ENCODE measurements at places on chromosomes 16 and 17. TPM values are rescaled to one million over a fixed set of nuclear protein-coding genes. Genes with fewer than 3 reads are reported as not detected.
A peak's percentile ranks its signal among the peaks of the same experiment; 100 is the strongest.

GRCh38 chr16:49788986-49789385 is 66.9 kb downstream of the ZNF423 start:
- no peak for DNase-seq

DNA sequence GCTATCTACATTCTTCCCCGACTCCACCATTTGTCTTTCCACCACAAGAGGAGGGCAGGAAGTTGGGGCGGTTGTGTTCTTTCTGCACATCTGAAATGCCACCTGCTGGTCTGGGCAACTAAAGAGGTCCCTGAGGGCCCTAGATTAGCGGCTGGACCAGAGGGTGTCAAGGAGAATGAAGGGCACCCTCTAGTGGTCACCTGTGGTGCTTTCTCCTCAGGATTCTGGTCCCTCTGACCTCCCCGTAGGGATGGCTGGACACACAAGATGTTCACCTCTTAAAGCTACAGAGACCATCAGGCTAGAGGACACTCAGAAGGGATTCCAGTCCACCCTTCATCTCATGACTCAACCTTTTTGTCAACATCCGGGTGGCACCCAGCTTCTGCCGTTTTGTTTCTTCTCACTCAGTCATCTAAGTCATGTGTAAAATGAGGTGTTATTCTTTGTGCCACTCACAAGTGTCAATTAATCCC is 2.9 kb upstream of the SCIMP start:
- peak; percentile 49 for DNase-seq

- no peak for DNase-seq
Measured at GRCh38 chr17:46173153-46173552, 20.1 kb downstream of the KANSL1 start.

Gene CCL17
- not detected for total RNA-seq

- DNase-seq, result no peak
Measured at GRCh38 chr16:77711179-77711578, 11.1 kb upstream of the NUDT7 start.

DNA sequence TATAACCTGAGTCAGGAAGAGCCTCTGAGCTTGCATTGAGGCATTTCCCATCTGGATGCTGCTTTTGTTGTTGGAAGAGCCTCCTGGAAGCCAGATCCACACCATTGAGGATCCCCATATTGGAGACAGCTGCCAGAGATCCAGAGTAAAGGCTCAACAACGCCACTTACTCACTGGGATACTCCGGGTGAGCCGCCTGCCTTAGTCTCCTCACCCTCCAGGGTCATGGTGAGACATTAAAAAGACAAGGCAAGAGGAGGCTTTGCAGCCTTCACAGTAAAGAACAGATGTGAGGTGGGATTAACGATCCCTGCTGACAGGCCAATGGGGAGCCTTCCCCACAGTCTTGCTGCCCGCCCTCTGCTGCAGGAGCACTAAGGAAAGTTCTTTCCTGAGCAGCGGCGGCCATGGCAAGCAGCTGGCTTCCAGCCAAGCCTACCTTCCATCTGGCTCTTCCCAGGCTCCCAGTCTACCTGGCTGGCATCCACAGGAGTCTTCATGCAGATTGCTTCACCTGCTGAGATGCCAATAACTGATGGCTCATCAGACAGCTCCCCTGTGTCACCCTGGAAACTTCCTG is 198.5 kb downstream of the CYLD start:
- DNase-seq, result no peak

- DNase-seq, result no peak
Measured at GRCh38 chr17:50382931-50383330, 9.9 kb downstream of the EME1 start.

Gene KRT12
- total RNA-seq, result not detected

GRCh38 chr17:79810130-79811010 is 13.5 kb upstream of the CBX8 start:
- peak; percentile 79 for DNase-seq

DNA sequence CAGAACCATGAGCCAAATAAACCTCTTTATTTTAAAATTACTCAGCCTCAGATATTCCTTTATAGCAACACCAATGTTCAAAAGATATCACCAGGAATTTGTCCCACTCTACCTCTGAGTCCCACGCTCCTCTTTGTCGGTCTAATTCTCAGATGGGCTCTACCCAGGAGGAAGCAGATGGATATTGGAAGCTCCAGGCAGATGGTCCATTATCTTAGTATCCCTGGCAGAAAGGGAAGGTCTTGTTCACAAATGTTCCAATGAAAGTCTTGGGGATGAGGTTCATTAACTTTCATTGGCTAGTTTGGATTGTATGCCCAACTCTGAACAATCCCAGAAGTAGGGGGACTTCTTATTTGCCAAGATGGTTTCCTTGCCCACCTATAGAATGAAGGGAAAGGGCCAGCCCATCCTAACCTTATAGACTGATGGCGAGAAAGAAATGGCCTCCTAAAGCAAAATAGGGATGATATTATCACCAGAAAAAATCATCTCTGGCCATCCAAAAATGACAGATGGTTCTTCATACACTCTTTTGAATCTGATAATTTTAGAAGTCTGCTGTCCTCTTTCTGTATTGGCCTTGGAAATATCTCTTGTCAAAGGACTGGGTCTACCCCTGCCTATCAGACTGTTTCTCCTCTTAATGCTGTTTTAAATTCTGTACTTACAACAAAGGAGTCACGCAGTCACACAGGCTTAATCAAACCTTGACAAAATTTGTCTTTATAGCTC is 21.3 kb upstream of the ELAC2 start:
- DNase-seq, result no peak

DNA sequence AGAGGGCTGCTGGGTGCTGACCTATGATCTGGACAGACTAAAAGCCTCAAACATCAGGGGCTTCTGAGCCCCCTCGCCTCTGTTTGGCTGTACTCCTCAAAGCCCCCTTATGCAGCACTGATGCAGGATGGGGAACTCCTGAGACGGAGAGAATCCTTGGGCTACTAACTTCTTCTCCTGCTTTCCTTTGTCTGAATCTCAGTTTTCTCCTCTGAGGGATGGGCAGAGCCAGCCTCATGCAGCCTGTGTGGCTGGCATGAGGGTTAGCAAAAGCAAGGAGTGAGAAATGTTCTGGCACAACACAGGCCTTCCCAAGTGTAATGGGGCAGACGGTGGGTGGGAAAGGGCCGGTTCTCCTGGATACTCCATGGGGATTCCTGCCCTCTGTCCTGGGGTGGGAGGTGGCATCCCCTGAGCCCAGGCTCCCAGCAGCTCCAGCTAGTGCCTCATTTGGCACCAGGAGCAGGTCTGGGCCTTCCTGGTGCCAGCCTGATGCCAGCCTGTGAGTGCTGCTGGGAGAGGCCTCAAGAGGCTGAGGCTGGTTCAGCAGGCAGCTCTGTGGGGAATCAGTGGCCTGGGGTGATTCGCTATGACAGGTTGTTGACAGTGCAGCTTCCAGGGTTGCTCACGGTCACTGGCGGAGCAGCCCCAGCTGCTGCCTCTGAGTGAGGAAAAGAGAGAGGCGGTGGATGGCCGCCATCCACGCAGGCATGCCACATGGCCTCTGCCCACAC is 4.0 kb upstream of the BRD7 start:
- DNase-seq, result no peak

Gene LGALS9
- total RNA-seq, result not detected

DNA sequence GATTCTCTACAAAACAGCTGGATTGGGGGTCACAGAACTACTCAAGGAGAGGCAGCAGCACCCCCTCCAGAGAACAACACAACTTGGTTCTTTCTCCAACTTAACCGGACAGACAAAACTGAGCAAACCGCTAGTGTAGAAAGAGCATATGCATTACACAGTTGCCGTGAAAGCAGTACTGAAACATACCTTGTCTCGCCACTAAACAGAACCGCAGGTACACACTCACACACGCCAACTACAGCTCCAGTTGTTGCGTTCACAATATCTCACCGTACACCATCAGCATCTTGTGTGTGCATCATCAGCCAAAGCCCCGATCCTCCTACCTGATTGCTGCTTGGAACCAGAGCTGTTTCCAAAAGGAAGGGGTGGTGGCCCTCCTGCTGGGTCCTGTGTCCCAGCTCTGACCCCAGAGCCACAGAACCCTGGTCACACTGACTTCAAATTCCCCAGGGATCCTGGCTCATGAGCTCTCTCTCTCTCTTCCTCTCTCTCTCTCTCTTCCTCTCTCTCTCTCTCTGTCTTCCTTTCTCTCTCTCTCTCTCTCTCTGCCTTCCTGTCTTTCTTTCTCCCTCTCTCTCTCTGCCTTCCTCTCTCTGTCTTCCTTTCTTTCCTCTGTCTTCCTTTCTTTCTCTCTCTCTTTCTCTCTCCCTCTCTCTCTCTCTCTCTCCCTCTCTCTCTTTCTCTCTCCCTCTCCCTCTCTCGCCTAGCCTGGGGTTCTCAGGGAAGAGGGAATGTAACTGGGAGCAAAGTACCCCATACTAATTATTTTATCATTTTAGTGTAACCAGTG is 8.4 kb downstream of the PIMREG start:
- no peak for DNase-seq

DNA sequence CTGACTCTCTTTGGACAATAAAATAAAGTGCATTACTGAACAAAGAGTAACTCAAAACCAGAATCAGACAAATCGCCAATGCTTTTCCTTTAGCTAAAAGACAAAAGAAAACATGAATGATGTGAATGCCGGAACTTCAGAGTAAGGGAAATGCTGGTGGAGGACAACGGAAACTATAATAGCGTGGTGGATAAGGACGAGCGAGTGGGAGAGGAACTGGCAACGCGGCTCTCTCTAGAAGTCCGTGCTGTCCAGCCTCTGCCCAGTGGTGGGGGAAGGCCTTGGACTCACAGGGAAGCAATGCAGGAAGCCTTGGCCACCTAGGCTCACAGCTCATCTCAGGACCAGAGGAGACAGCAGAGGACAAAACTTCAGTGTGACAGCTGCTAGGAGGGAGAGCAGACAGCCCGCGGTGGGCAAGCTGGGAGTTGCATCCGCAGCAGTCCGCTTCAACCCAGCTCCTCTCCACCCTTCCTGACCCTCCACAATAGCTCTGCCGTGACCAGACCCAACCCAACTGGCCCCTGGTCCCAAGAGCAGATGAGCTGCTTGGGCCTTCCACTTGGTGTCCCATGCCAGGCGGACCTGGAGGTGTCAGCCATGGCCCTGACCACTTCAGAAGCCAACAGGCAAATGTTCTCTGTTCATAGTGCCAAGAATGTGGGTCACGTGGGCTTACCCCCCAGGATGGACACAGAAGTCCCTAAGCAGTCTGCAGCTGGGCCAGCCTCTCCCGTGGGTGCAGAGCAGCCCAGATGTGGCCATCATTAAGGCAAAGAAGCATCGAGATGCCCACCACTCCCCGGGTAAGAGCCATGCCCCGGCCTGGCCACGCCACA is 5.3 kb upstream of the FAAP100 start:
- DNase-seq, result no peak

GRCh38 chr16:63461248-63461841 is 1425.1 kb upstream of the CDH8 start:
- no peak for DNase-seq

Gene HIGD1B
- not detected for total RNA-seq

DNA sequence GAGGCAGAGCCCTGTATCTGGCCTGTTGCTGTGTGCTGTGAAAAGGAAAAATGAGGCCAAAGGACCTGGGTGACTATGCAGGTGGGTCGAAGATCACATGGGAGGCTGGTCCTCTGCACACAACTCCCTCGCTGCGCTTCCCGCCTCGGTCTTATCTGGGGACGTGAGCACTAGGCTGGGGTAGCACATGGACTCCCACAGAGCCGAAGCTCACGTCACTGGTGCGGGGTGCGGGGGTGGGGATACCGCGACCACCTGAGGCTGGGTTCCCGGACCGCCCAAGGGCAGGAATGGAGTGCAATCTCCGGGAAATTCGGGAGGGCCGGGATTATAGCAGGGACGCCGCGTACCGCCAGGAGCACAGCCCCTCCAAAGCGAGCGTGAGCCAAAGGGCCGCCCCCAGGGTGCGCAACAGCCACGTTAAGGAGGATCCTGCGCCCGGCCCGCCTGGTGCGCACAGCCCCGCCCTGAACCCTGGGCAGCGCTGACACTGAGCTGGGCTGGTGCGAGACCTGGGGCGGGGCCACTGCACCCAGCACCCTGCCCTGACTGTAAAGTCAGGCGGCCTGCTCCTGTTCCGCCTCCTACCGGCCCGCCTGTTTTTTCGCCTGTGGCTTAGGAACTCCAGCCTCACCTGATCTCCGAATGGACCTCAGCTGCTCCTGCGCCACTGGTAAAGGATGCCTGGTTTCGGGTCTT is 4.8 kb downstream of the MT1A start:
- DNase-seq, result no peak

Gene DOK4
- 5.6 TPM for total RNA-seq

Gene SRCIN1
- total RNA-seq, result not detected

GRCh38 chr16:81778861-81779535 is at the start of gene PLCG2:
PLCG2 (plus strand) TSS chr16:81779291; CDS start chr16:81785990, 6,699 bp downstream.
- DNase-seq, result no peak

- DNase-seq, result no peak
Measured at GRCh38 chr16:27464626-27465482, 62.9 kb downstream of the IL21R start.

- no peak for DNase-seq
Measured at GRCh38 chr17:80692931-80693467, 148.4 kb downstream of the RPTOR start.

GRCh38 chr16:25563700-25564099 is 128.1 kb upstream of the HS3ST4 start:
- DNase-seq, result no peak

Gene KRTAP4-5
- not detected for total RNA-seq

- DNase-seq, result no peak
Measured at GRCh38 chr16:50570808-50571598, 22.8 kb downstream of the NKD1 start.

DNA sequence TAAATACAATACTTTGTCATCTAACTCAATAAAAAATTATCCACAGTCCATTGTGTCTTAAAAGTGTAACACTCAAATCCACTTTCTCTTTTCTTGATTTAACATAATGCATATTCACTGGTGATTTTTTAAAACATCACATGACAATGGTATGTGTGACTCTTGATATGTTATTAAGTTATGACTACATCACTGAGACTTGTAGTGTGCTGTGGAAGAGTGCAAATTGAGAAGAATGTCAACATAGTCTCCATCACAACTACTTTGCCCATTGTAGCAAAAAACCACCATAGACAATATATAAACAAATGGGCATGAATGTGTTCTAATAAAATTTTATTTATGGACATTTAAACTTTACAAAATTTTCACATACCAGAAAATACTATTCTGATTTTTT is 380.7 kb upstream of the PMFBP1 start:
- no peak for DNase-seq

DNA sequence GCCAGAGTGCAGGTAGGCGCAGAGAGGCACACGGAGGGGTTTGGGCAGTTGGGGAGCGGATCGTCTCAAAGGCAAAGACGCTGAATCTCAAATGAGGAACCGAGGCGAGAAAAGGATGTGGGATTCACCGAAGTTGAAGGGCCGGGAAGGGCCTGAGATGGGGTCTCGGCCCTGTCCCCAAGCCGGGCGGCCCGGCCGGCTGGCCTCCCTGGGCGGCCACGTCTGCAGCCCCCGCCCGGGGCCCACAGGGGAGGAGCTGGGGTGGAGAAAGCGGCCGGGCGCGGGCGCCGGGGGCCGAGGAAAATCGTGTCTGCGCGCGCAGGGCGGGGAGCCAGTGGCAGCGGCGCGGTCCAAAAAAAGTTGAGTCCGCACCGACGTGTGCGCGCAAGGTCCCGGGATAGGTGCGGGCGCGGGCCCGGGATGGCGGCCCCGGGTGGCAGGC is 458 bp downstream of the SLC12A4 start:
- no peak for DNase-seq

Gene MYOCD
- total RNA-seq, result 3.2 TPM

Data from SJSA1 (cell line).